ENCODE measurements at places on chromosomes 4 and X.

GRCh38 chr4:113086172-113086695 lies 36.8 kb downstream of the ANK2 start:
- no peak for DNase-seq

DNA sequence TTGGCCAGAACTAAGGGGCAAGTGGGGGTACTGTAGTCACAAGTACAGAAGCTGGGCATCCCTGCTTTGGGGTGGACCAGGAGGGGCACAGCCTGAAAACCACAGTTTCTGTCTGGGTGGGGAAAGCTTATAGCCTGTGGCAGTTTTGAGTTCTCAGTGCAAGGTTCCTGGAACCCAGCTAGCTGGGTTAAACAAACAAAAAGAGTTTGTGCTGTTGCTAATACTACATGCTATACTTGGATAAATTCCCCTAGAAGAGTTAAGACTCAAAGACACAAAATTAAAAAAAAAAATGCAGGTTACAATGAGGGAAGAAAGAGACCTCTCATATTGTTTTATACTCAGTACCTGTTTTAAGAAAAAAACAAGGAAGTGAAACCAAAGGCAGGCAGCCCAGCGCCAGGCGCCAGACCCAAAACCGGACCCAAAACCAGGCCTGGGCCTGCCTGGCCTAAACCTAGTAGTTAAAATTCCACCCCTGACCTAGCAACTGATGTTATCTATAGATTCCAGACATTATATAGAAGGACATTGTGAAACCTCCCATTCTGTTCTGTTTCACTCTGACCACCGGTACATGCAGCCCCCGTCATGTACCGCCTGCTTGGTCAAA lies 50.8 kb downstream of the SLC2A9 start:
- no peak for DNase-seq

- DNase-seq: no peak
Measured at GRCh38 chr4:839675-840443, 13.9 kb upstream of the CPLX1 start.

GRCh38 chrX:153526042-153526441 lies 8.6 kb downstream of the ATP2B3 start:
- DNase-seq: no peak

GRCh38 chrX:72268597-72269365 lies 8.3 kb downstream of the RPS4X start:
- DNase-seq: no peak

DNA sequence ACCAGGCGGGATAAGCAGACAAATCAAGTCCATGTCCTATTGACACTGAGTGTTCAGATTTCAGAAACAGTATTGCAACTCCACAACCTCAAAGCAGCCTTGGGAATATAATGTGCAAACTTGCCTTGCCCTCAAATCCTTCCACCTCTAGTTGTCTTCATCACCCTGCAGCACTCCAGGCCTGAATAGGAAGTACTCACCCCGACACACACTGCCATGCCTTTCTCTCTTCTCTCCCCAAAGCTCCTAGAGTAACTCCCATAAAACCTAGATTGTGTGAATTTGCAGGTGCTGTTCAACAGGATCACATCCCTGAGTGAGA lies 19.6 kb downstream of the ACSL1 start:
- DNase-seq: no peak

DNA sequence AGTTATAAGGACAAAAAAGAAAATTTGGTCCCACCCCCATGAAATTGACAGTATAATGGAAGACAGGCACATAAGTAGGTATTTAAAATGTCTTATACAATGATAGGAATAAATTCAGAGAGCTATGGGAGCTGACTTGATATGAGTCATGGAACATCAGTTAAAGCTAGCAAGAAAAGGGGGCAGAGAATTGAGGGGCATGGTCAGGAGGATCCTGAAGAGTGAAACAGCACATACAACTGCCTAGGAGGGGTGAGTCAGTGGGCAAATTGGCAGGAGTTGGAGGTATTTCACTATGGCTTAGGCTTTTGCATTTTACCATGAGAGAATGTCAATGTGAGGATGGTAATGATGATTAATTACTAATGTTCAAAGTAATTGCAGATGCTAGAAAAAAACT lies 95.4 kb upstream of the BANK1 start:
- no peak for DNase-seq

GRCh38 chr4:159451006-159451405 lies 348.1 kb downstream of the RAPGEF2 start:
- no peak for DNase-seq

DNA sequence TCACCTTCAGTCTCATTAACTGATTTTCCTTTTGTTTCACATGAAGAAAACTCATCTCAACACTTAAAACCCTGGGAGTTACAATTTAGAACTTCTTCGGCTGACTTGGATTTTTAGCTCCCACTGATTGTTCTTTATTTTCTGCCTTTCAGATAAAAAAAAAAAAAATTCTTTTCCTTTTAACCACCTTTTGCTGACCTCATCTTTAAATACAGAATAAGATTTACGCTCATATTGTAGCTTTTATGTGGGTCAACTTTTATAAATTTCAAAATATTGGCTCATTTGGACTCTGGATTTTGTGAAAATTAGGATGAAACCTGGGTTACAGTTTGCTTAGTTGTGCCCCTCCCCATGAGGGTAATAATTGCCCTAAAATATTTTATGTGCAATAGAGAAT lies 659.3 kb downstream of the ZNF674 start:
- DNase-seq: no peak

DNA sequence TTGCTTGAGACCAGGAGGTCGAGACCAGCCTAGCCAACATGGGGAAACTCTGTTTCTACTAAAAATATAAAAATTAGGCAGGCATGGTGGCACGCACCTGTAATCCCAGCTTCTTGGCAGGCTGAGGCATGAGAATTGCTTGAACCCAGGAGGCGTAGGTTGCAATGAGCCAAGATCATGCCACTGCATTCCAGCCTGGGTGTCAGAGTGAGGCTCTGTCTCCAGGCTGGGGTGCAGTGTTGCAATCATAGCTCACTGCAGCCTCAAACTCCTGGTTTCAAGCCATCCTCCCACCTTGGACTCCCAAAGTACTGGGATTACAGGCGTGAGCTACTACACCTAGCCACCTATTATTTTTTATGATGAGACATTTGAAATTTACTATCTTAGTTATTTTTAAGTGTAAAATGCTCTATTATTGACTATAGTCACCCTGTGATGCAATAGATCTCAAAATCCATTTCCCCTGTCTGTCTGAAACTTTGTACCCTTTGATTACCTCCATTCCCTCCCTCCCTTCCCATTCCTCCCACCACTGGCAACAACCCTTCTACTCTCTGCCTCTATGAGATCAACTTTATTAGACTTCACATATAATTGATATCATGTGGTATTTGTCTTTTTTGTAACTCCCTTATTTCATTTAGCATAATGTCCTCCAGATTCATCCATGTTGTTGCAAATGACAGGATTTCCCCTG lies 23.4 kb downstream of the HMGB3 start:
- no peak for DNase-seq

GRCh38 chr4:123631786-123632692 lies 235.4 kb downstream of the SPRY1 start:
- DNase-seq: no peak

GRCh38 chrX:126985027-126985426 lies 165.5 kb downstream of the PRR32 start:
- no peak for DNase-seq

DNA sequence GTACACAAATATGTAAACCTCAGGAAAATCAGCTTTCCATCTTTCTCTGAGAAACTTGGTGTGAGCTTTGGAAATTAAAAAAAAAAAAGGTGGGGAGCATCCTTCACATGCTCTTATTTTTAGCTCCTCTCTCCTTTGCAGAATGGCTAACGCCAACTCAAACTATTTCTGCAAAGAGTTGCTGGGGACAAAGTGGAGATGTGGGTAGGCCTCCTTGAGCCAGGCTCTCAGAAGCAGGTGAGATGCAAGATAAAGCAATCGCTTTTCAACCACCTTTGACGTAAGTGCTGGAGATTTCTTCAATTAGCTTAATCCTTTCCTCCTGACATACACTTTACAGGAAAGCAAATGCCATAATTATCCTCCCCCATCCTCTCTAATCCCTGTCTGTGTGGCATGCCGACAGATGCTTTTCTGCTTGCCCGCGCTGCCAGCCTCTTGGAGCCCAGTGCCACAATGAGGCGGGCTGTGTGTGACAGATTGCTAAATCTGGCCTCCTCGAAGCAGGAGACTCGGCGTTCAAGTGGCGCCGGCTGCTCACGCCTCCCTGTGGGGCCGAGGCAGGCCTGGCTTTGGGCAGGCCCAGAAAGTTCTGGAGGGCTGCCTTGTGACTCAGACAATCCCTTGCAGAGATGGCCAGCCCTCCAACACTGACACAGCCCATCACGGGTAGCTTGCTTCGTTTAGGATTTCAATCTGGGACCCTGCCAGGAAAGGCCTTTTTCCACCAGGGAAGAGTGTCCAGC lies 64.9 kb upstream of the SOD3 start:
- no peak for DNase-seq

DNA sequence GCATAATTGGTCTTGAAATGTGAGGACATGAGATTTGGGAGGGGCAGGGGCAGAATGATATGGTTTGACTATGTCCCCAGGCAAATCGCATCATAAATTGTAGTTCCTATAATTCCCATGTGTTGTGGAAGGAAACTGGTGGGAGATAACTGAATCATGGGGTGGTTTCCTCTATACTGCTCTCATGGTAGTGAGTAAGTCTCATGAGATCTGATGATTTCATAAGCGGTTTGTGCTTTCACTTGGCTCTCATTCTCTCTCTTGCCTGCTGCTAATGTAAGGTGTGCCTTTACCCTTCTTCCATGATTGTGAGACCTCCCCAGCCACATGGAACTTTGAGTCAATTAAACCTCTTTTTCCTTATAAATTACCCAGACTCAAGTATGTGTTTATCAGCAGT lies 2595.9 kb downstream of the PCDH7 start:
- no peak for DNase-seq

- no peak for DNase-seq
Measured at GRCh38 chr4:109979920-109980717, 67.4 kb downstream of the EGF start.

DNA sequence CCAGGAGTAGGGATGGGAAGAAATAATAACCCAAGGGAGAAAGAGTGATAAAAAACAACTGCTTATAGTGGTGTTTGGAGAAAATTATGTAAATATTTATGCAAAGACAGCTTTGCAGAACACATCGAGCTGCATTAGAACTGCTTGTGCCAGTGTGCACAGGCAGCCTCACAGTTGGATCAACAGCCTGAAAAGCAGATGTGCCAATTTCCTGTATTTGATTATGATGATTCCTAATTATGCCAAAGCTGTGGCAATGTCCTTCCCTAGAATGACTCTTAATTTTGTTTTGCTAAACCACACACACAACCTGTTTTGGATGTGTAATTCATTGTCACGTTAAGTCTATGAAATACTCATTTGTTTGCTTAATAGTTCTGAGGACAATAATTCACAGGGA lies 30.6 kb upstream of the ANTXR2 start:
- no peak for DNase-seq

GRCh38 chrX:3943965-3944364 lies 230.5 kb upstream of the PRKX start:
- DNase-seq: no peak

DNA sequence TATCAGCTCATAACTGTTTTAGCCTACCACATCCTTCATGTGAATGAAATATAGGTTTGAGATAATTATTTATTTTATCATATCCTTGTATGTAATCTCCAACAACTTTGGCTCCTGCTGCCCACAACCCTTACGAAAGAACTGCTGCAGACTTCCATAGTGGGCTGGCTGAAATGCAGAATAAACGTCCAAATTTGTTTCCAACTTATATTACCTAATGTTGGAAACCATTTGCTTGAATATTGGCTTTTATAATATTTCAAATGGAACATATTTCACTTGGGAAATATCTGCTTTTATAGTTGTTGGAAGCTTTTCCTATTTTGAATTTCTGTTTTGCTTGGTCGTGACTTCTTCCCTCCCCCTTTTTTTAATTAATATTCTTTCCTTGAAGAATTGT lies 45.0 kb upstream of the ITM2A start:
- DNase-seq: no peak

GRCh38 chr4:139470997-139471665 lies 17.2 kb downstream of the RAB33B start:
- DNase-seq: no peak

GRCh38 chr4:88937081-88937480 lies 119.9 kb downstream of the FAM13A start:
- no peak for DNase-seq

DNA sequence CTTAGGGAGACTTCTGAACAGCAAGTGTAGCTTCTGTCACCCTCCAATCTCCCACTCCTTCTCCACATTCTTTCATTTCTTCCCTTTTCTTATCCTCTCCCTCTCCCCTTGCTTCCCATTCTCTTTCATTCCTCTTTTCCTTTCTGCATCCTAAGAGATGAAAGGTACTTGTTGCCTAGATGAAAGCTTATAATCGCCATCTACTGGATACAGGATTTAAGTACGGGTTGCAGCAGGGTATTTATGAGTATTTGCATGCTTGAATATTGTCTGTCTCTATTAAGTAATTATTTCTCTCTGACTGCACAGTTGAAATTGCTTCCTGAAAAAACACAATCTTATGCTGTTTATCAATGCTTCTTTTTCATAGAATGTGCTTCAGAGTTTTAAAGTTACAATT lies 174.0 kb upstream of the TENT5D start:
- DNase-seq: no peak

DNA sequence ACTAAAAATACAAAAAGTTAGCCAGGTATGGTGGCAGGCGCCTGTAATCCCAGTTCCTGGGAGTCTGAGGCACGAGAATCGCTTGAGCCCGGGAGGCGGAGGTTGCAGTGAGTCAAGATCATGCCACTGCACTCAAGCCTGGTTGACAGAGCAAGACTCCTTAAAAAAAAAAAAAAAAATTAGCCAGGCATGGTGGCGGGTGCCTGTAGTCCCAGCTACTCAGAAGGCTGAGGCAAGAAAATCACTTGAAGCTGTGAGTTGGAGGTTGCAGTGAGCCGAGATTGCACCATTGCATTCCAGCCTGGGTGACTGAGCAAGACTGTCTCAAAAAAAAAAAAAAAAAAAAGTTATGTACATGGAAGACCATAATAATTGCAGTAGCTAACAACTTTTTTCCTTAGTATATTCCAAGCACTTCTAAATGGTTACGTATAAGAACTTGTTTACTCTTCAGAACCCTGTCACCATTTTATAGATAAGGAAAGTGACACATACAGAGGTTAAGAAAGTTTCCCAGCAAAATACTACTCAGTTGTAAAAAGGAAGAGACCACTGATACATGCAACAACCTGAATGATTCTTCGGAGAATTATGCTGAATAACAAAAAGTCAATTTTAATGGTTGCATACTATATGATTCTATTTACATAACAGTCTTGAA lies 24.5 kb downstream of the RUFY3 start:
- no peak for DNase-seq

Data from stimulated activated CD4-positive, alpha-beta T cell treated with anti-CD3 and anti-CD28 coated beads, Interleukin-1b, Interleukin-23, amount 100 ng/mL, for 24 hours (primary cell).